ENCODE measurements at places on chromosomes 1 and 21. TPM values are rescaled to one million over a fixed set of nuclear protein-coding genes. Genes with fewer than 3 reads are reported as not detected.
A peak's percentile ranks its signal among the peaks of the same experiment; 100 is the strongest.

DNA sequence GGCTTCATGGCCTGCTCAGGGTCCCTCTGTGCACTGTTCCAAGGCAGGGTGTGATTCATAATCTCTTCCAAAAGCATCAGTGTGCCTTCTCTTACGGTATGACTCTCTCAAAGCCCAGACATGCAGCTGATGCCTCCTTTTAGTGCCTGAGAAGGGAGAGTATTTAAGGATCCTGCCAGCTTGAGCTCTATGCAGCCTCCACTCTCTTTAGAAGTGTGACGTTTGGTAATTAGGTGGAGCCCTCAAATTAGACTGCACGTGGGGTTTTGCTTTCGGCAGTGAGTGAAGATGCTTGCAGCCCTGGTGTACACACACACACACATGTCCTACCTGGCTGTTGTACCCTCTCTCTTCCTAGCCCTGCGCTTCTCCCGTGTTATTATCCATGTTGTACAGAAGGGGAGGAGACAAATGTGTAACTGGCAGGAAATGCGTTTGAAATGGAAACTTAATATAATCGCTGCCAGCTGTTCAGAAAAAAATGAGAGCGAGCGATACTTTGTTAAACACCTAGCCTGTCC lies 2.6 kb upstream of the C1orf174 start:
- peaks cover 5% of the 10 kb centered on the region for H3K4me1 ChIP-seq
- no peaks in the 10 kb centered on the region for H3K36me3 ChIP-seq
- no peak overlapping the region for H3K4me3 ChIP-seq
- H3K27ac ChIP-seq = no peak overlapping the region
- no peak for DNase-seq
- no peaks in the 10 kb centered on the region for H3K27me3 ChIP-seq

DNA sequence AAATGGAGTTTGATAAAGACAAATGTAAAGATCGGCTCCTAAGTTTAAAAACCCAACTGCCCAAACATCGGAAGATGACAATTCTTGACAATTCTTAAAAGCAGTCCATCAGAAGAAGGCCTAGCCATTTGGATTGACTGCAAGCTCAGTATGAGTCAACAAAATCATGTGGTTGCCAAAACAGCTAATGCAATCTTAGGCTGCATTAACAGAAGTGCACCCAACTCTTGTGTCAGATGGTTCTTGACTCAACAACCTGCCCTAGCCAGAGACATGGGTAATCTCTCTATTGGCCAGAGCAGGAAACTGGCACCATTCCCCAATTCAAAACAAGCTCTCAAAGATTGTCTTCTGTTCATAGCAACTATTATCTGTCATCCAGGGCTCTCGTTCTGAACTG lies 9.9 kb upstream of the NCF2 start:
- peak; percentile 86 for DNase-seq
- no peak overlapping the region for H3K27ac ChIP-seq
- peaks cover 18% of the 10 kb centered on the region for H3K4me1 ChIP-seq
- no peaks in the 10 kb centered on the region for H3K27me3 ChIP-seq
- H3K4me3 ChIP-seq = no peak overlapping the region

- H3K36me3 ChIP-seq = no peaks in the 10 kb centered on the region
- DNase-seq = no peak
- no peak overlapping the region for H3K4me3 ChIP-seq
- H3K27me3 ChIP-seq = peaks cover 21% of the 10 kb centered on the region
- H3K27ac ChIP-seq = no peak overlapping the region
- H3K4me1 ChIP-seq = peaks cover 10% of the 10 kb centered on the region
Observed at GRCh38 chr21:44911384-44912157, 9.1 kb downstream of the ITGB2 start.

GRCh38 chr1:206445116-206445515 lies 25.2 kb upstream of the IKBKE start:
- peaks cover 7% of the 10 kb centered on the region for H3K36me3 ChIP-seq
- DNase-seq = peak; percentile 52
- no peaks in the 10 kb centered on the region for H3K27me3 ChIP-seq
- H3K4me1 ChIP-seq = peaks cover 12% of the 10 kb centered on the region

DNA sequence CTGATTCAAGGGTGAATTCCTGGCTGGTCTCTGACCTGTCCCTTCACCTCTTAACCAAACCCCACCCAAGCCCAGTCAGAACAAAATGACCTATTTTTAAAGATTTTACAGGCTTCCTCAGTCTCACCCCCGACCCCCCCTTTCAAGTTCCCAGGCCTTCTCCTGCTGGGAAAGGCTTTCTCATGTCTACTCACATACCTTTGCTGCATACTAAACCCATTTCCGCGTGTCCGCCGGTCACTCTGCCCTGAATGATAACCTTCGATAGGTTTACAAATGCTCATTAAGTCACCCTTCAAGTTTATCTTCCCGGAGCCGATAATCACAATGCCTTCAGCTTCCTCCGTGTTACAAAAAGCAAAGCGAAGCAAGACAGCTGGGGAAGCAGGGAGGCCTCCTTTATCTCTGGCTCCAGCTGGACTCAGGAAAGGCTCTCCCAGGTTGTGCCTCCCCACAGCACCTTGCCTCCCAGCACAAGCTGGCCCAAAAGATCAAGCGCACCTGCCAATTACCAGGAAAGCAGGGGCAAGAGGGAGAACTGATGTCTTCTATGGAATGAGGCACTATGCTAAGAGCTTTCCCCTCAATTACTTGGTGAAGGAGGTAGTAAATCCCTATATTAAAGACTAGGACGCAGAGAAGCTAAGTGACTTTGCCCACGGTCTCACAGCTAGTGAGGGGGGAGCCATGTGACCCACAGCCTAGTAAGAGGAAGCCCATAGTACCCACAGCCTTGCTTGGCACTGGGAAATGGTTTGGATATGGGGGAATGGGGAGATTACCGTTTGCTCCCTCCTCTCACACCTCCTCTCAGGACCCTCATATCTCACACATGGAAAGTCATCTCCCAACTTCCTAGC lies 15.9 kb downstream of the SMIM12 start:
- H3K27me3 ChIP-seq = no peaks in the 10 kb centered on the region
- H3K27ac ChIP-seq = no peak overlapping the region
- no peak overlapping the region for H3K4me3 ChIP-seq
- H3K36me3 ChIP-seq = no peaks in the 10 kb centered on the region
- no peak for DNase-seq

- no peak overlapping the region for H3K27ac ChIP-seq
- H3K4me1 ChIP-seq = peaks cover 6% of the 10 kb centered on the region
- no peak for DNase-seq
- no peak overlapping the region for H3K4me3 ChIP-seq
- no peaks in the 10 kb centered on the region for H3K36me3 ChIP-seq
Observed at GRCh38 chr1:203486618-203487370, 7.2 kb upstream of the OPTC start.

- H3K27me3 ChIP-seq = no peaks in the 10 kb centered on the region
- H3K27ac ChIP-seq = peak overlapping the region; percentile 92
- peak overlapping the region; percentile 36 for H3K4me3 ChIP-seq
- peak; percentile 80 for DNase-seq
Observed at GRCh38 chr1:22044690-22045420, 7.7 kb upstream of the CDC42 start.

DNA sequence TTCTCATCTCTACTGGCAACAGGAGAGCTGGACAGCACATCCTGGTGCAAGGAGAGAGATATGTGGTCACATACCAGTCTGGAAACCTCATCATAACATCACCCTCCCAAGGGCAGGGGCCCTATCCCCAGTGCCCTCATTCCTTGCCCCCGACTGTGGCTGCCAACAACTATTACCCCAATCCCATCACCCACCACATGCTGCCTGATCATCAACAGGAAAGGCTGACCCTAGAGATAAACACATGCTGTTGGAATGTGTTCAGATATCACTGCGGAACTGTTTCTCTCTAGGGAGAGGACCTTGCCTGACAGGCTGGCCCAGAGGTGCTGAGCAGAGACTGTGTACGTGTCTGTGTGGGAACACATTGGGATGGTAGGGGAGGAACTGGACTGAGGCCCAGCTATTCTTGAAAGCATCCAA lies 4.5 kb upstream of the INKA2 start:
- no peak overlapping the region for H3K4me3 ChIP-seq
- no peak for DNase-seq
- H3K4me1 ChIP-seq = peaks cover 21% of the 10 kb centered on the region
- H3K36me3 ChIP-seq = no peaks in the 10 kb centered on the region

CHRNB2 gene
- total RNA-seq = 0.24 TPM

CD52 gene
- not detected for total RNA-seq

APOBEC4 gene
- total RNA-seq = not detected

S100A5 gene
- not detected for total RNA-seq

KCND3 gene
- total RNA-seq = 0.43 TPM

AKT3 gene
- 64.5 TPM for total RNA-seq

Measured in astrocyte (in vitro differentiated cells and primary cell).